Activated CD4-positive, alpha-beta T cell treated with anti-CD3 and anti-CD28 coated beads for 24 hours (primary cell): ENCODE measurements at places on chromosomes 16 and 17.

- DNase-seq, result no peak
These were observed 3.8 kb upstream of the CBFB start for GRCh38 chr16:67025210-67025550.

GRCh38 chr17:50839591-50840310, 4.4 kb downstream of the WFIKKN2 start:
- DNase-seq, result no peak

DNA sequence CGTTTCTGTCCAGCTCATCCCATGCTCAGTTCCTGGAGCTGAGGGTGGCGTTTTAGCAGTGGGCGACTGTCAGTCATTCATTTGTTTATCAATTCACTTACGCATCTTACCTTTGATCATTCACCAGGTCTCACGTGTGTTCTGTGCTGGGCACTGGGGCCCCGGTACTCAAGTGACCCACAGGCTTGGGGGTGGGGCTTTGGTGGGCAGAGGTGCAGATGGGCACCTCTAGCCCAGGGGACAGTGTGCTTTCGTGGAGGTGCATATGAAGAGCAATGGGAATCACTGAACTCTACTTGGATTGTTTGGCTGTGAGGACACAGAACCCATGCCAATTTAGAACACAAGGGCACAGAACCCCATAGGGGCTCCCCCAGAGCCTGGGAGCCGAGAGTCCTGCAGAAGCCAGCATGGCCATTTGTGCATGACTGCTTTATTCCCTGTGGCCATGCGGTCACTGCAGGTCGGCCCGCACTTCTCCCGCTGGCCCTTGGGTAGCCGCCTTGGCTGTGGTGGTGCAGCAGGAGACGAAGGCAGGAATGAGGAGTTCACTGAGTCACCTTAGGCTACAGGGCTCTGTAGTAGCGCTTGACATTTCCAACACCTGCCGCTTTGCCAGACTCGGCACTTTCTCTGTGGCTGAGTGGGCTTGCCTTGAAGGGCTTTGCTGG, 144.6 kb downstream of the SNX29 start:
- DNase-seq, result no peak

GRCh38 chr16:87150681-87151280, 166.4 kb downstream of the C16orf95 start:
- DNase-seq, result no peak

GRCh38 chr17:60356940-60357339, 35.0 kb downstream of the USP32 start:
- DNase-seq, result no peak

GRCh38 chr16:13110124-13110796, 208.9 kb downstream of the SHISA9 start:
- no peak for DNase-seq

DNA sequence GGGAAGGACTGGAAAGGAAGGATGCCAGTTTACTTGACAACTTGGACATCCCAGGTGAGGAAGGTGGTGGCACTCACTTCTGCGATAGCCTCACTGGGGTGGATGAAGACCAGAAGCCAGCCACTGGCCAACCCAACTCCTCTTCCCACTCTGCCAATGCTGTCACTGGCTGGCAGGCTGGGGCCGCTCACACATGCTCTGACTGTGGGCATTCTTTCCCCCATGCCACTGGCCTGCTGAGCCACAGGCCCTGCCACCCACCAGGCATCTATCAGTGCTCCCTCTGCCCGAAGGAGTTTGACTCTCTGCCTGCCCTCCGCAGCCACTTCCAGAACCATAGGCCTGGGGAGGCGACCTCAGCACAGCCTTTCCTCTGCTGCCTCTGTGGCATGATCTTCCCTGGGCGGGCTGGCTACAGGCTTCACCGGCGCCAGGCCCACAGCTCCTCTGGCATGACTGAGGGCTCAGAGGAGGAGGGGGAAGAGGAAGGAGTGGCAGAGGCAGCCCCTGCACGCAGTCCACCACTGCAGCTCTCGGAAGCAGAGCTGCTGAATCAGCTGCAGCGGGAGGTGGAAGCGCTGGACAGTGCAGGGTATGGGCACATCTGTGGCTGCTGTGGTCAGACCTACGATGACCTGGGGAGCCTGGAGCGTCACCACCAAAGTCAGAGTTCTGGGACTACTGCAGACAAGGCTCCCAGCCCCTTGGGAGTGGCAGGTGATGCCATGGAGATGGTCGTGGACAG, 4.5 kb downstream of the ZNF646 start:
- DNase-seq, result no peak

GRCh38 chr17:75558666-75559530, 28.7 kb upstream of the MYO15B start:
- DNase-seq, result no peak

DNA sequence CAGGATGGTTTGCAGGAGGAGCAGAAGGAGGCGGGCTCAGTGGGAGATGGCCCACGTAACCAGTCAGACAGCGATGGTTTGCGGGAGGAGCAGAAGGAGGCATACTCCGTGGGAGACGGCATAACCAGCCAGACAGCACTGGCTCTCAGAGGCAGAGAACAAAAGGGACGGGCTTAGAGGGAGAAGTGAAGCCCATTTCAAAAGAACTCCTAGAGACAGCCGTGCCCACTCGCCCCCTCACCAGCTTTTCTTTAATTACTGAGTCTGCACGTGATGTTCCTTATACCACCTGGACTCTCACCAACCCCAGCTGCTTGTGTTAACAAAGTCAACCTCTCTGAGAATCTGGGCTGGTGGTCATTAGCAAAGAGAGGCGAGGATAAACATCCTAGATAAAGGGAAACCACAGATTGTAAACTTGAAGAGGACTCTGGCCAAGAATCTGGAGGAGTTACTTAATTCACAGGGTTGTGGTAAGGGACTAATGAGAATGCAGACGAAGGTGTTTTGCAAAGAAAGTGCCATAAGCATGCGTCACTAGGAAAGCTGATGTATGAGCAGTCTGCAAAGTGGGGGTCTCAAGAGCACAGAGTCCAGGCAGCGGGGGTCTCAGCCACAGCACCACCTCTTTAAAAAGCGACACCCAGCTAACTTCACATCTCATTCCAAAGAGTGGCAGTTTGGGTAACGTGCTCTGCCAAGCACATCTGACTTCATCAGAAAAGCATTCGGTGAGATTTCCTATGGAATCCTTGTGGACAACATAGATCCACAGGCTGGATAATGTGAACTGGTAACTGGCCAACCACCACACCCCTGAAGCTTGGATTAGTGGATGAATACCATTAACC, 51.7 kb downstream of the NXN start:
- DNase-seq, result no peak

- DNase-seq, result no peak
These were observed 10.5 kb upstream of the KRT38 start for GRCh38 chr17:41451154-41451728.

GRCh38 chr16:53892155-53892554, 188.2 kb downstream of the FTO start:
- DNase-seq, result peak; percentile 10

- peak; percentile 41 for DNase-seq
These were observed 40.9 kb downstream of the TMEM235 start for GRCh38 chr17:78272181-78272913.

- no peak for DNase-seq
These were observed 274.9 kb upstream of the CCL2 start for GRCh38 chr17:33980193-33980592.

- DNase-seq, result no peak
These were observed 1.8 kb upstream of the JMJD8 start for GRCh38 chr16:685967-686366.

- no peak for DNase-seq
These were observed 47.2 kb downstream of the GPRC5B start for GRCh38 chr16:19837331-19837980.

- DNase-seq, result no peak
These were observed 45.9 kb upstream of the DOC2B start for GRCh38 chr17:227078-227945.

- DNase-seq, result no peak
These were observed 25.9 kb downstream of the NKD1 start for GRCh38 chr16:50573947-50574744.

DNA sequence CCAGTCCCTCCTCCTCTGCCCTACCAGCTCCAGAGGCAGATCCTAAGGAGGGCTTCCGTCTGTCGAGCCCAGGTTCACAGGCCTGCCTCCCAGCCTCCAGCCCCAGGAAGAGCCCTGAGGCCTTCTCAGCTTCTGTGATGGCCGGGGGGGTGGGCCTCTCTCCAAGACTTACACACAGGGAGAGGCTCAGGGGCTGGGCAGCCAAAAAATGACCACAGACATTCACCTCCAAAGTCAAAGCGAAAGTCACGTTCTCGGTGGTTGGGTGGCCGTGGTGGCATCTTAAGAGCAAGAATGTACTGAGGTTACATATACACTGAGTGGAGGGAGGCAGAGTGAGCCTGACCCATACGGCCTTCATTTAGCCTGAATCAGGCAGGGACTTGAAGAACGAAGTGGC, 119.1 kb downstream of the CCDC182 start:
- no peak for DNase-seq

- DNase-seq, result no peak
These were observed 12.3 kb downstream of the CPPED1 start for GRCh38 chr16:12791340-12791739.

GRCh38 chr16:65122724-65123395, 997 bp upstream of the CDH11 start:
- DNase-seq, result no peak

GRCh38 chr16:9225527-9226316, 134.3 kb downstream of the HAPSTR1 start:
- DNase-seq, result no peak

- no peak for DNase-seq
These were observed 244.0 kb downstream of the TMEM114 start for GRCh38 chr16:8346294-8346693.

DNA sequence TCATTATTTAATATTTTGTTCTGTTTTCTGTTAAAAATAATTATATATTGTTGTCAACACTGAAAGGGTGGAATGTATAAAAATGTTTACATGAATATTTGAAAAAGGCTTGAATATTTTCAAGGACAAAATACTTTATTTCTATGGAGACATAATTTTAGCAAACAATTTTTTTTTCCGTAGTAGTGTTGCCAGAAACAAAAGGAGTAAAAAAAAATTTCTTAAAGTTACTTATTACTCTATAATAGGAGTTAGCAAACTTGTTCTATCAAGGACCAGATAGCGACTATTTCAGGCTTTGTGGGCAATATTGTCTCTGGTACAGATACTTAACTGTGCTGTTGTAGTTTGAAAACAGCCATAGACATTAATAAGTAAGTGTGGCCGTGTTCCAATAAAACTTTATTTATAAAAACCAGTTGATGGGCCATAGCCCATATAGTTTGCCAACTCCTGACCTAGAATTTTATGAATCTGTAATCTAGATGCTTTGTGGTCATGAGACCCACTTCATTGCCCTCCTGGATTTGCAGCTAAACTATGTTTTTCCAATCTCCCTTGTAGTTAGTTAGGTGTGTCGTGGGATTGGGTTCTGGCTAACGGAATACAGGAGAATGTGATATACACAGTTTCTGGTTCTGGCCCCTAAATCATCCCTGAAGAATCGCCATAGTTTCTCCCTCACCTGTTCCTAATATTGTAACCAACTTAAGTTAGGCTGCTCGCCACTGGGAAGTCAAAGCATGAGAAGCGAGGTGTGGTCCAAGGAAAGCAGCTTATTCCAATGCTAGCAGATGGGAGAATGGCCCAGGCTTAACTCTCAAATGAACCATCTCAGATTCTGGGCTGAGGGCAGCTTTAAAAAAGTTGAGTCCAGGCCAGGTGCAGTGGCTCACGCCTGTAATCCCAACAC, 153.6 kb downstream of the ABCA8 start:
- DNase-seq, result no peak

DNA sequence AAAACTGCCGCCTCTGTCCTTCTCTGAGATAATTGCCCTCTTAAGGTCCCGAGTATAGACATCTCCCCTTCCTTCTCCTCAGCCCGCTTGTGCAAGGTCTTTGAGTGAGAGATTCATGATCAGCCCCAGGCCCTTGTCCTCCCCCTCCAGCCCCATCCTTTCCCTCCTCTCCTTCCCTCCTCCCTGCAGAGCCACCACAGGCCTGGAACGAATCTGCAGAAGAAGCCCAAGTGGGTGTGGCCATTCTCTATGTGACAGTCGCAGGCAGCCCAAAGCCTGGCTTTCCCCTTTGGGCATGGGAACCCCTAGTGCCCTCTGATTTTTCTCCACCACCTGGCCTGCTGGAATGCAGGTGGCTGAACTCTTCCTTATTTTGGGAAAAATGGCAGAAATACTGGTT, 7.2 kb upstream of the NDRG4 start:
- DNase-seq, result no peak

GRCh38 chr16:86927699-86928098, 349.4 kb downstream of the FOXL1 start:
- no peak for DNase-seq

DNA sequence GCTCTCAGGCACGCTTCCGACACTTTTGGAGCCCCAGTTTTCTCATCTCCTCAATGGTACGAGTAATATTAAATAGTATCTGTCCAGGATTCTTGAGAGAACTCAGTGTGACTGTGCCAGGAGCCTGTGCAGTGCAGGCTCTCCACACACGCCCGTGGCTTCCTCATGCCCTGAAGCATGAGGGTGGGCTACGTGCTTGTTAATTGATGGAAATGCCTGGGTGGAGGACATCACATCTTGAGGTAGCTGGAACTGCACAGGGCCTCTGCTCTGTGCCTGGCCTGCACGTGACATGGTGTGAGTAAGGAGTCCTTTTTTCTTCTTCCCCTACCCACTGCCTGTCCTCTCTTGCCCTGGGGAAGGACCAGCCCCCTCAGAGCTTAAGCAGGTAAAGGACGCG, 43.1 kb upstream of the LHX1 start:
- no peak for DNase-seq

- DNase-seq, result no peak
These were observed 151.4 kb downstream of the KATNIP start for GRCh38 chr16:27701381-27701780.

GRCh38 chr16:21990381-21990944, 10.5 kb downstream of the PDZD9 start:
- no peak for DNase-seq

- DNase-seq, result no peak
These were observed 11.9 kb downstream of the SCGB1C2 start for GRCh38 chr17:149231-149630.

GRCh38 chr16:7304279-7304678, 28.4 kb upstream of the RBFOX1 start:
- DNase-seq, result no peak

DNA sequence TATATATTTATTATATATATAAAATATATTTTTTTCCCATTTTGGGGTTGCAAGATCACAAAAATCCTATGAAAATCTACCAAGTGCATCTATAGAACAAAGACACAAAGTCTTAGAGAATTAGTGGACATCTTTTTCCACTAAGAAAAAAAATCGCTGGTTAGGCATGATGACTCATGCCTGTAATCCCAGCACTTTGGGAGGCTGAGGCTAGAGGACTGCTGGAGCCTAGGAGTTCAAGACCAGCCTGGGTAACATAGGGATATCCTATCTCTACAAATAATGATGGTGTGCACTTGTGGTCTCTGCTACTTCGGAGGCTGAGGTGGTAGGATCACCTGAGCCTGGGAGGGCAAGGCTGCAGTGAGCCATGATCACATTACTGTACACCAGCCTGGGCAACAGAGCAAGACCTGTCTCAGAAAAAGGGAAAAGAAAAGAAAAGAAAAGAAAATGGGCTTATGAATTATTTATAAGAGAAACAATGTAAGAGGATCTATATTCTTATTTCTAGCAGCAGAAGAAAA, 185.1 kb upstream of the PSMD7 start:
- DNase-seq, result no peak

- no peak for DNase-seq
These were observed 540 bp downstream of the NOXO1 start for GRCh38 chr16:1980770-1981087.

- no peak for DNase-seq
These were observed 849 bp downstream of the PRR29 start for GRCh38 chr17:63998721-63999679.
